Activated CD4-positive, CD25-positive, alpha-beta regulatory T cell treated with anti-CD3 and anti-CD28 coated beads, Interleukin-2, amount 50 U/mL, for 72 hours (primary cell): ENCODE measurements at places on chromosomes 16 and 17.
A peak's percentile ranks its signal among the peaks of the same experiment; 100 is the strongest.

DNA sequence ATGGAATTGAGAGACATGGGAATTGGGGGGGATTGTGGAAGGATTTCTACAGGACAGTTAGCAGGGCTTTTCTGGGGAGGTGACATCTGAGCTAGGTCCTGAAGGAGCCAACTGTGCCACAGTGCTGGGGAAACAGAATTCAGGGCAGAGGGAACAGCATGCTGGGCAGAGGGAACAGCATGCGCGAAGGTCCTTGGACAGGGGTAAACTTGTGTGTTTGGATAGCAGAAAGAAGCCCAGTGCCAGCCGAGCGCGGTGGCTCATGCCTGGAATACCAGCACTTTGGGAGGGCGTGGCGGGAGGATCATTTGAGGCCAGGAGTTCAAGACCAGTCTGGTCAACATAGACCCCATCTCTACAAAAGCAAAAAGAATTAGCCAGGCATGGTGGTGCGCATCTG lies 3.8 kb downstream of the STX1B start:
- no peak for DNase-seq

- no peak for DNase-seq
Observed at GRCh38 chr17:7240375-7240774, 1.1 kb upstream of the PHF23 start.

- DNase-seq: no peak
Observed at GRCh38 chr16:71428883-71429282, 13.0 kb downstream of the TLE7 start.

GRCh38 chr16:24970708-24971107 lies 44.5 kb downstream of the ARHGAP17 start:
- no peak for DNase-seq

DNA sequence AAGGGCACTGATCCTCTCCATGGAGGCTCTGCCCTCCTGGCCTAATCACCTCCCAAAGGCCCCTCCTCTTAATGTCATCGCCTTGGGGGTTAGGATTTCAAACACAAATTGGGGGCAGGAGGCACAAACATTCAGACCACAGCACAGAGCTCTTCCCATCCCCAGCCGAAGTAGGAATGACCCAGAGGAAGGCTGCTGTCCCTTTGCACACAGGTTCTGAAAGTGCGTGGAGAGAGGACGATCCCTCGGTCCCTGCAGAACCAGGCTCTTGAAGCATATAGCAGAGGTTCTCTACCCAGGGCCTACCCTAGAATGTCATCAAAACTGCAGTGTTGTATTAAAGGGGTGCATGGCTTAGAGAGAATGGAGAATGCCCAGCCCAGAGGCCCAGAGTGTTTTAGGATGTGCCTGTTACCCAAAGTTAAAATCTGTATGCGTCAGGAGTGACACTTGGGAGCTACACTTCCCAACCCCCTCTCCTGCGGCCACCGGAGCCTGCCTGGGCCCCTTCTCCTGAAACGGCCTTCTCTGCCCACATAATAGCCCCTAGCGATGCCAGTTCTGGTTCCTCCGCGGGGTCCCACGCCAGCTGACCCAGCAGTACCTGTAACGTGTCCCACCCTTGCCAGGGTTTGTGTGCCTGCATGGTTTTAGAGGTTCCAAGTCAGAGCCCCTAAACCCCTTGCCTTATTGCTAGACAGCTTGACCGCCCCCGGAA lies 159.5 kb upstream of the CACNG5 start:
- DNase-seq: no peak

GRCh38 chr16:11674818-11675560 lies 6.7 kb downstream of the SNN start:
- no peak for DNase-seq

DNA sequence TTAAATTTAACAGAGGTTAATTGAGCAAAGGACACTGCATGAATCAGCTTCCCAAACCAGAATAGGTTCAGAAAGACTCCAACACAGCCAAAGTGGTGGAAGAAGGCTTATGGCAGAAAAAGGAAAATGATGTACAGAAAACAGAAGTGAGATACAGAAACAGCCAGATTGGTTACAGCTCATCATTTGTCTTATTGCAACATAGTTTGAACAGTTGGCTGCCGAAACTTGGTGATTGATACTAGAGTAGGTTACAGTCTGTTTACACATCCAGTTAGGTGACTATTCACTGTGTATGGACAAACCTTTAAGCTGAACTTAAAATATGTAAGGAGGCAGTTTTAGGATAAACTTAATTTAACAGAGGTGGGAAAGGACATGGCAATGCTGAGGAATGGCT lies 18.3 kb downstream of the TMEM100 start:
- no peak for DNase-seq

- DNase-seq: peak; percentile 90
Observed at GRCh38 chr17:31094600-31095235, at the start of gene NF1. Gene NF1 (plus strand): TSS chr17:31094977. CDS start chr17:31095310, 333 bp downstream.

GRCh38 chr17:75922173-75922961 lies 17.7 kb upstream of the MRPL38 start:
- no peak for DNase-seq

DNA sequence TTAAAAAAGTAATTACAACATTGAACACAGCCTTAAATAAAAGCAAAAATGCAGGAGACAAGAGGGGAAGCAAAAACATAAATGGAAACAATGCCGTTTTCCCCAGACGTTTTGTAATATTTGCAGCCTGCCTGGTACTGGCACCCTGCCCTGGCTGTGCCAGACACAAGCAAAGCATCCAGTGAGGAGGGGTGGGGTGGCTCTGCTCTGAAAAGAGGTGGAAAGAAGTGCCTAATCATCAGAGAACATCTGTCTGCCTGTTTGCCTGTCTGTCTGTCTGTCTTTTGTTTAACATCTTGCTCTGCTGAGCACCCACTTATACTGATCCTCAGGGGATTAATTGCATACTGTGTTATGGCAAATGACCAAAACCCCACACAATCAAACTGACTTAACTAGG lies 62.7 kb downstream of the C16orf82 start:
- DNase-seq: no peak

- no peak for DNase-seq
Observed at GRCh38 chr17:46943501-46944393, 20.8 kb downstream of the GOSR2 start.

- DNase-seq: no peak
Observed at GRCh38 chr17:64551461-64551860, 44.7 kb downstream of the CEP95 start.

GRCh38 chr16:73058221-73058615 lies 10.3 kb upstream of the ZFHX3 start:
- DNase-seq: no peak

DNA sequence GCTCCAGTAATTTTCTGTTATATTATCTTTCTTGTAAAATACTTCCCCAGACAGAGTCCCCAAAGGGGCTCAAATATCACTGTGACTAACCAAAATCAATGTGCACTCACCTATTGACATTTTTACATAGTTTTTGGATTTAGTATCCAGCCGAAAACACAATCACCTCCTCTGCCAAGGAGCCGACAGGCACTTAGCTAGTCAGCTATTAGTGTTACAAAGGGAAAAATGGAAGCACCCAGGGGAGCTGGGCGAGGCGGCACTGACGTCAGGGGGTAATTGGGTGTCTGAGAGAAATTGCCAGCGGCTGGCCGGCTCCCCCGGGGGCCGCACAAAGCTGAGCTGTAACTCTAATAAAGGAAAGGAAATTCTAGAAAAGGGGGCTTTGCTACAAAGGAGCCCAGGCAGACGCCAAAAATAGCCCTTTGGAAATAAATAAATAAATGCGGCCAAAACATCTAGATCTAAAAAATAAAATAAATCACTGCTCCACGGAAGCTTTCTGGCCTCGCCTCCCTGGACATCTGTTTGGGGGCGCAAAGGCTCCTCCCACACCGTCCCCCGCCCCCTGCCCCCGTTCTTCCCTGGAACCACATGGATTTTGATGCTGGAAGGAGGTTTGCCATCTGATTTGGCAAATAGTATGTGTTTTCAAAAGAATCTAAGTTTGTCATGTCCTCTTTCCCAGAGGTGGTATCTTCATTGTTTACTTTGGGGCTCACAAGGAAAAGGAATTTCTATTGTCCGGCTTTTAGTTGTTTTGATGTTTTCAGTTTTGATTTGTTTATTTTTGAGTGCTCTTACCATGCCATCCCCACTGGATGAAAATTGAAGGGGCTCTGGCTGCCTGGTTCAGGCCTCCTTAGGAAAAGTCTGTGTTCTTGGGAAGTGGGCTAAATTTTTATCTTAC lies 156.7 kb downstream of the ZNF423 start:
- no peak for DNase-seq

DNA sequence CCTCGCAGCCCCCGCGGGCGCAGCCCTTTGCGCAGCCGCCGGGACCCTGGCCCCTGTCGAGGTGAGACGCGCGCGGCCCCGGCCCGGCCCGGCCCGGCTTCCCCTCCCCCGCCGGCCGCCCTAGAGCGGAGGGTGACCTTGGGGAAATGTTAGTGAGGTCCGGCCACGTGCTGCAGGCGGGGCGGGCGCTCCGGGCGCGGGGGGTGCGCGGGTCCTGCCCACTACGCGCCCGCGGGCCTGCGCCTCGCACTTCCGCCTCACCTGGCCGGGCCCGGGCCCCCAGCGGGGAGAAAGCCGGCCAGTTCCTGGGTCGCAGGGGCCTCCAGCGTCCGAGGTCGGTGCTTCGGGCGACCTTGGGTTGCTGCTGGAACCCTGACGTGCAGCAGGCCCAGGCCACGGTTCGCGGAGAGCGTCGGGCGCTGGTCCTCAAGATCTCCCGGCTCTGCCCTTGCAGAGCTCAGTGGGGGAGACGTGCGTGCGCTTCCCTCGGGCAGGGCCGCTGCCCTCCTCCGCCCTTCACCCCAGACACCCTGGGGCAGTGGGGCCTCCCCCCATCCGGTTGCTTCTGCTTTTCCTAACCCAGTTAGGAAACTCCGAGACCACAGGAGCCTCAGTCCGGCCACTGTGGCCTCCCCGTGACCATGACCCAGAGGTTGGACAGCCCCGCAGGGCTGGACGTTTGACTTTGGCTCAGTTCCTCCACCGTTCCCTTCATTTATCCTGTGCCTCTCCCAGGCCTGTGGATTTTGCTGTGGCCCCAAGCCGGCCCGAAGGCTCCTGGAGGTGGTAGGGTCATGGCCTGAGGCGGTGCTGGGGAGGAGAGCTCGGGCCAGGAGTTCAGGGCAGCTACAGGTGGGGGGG lies 791 bp downstream of the MCRIP2 start:
- DNase-seq: peak; percentile 57
